ENCODE measurements at places on chromosomes 7 and 10.

DNA sequence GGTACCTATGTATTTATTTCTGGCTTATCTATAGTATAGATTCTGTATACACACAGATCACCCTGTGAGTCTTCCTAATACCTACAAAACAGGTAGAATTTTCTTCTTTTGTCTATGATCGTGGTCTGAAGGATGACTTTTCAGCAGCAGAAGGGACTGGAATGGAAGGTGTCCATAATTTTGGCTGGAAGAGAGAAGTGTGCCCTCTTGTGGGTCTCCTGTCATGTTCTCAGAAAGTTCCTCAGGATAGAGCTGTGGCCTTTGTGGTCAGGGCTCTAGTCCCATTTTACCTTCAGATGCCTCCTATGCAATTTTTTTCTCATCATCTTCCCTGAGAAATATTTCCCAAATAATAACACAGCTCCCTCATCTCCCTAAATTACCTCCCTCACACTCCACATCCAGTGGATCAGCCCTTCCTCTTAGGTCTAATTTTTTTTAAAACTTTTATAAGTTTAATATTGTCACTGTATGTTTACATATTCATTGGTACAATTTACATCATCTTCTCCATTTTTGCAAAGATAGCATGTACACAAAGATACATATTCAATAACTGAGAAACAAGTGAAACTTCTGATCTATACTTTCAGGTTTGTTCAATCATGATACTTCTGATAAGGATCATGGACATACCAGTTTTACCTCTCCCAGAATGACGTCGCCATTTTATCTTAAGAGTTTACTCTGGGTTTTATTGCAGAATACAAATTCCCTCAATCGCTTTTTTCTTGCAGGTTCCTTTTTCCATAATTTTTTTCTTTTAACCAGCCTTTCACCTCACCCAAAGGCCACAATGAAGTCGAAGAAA lies 112.7 kb downstream of the REEP3 start:
- peak; percentile 22 for DNase-seq

DNA sequence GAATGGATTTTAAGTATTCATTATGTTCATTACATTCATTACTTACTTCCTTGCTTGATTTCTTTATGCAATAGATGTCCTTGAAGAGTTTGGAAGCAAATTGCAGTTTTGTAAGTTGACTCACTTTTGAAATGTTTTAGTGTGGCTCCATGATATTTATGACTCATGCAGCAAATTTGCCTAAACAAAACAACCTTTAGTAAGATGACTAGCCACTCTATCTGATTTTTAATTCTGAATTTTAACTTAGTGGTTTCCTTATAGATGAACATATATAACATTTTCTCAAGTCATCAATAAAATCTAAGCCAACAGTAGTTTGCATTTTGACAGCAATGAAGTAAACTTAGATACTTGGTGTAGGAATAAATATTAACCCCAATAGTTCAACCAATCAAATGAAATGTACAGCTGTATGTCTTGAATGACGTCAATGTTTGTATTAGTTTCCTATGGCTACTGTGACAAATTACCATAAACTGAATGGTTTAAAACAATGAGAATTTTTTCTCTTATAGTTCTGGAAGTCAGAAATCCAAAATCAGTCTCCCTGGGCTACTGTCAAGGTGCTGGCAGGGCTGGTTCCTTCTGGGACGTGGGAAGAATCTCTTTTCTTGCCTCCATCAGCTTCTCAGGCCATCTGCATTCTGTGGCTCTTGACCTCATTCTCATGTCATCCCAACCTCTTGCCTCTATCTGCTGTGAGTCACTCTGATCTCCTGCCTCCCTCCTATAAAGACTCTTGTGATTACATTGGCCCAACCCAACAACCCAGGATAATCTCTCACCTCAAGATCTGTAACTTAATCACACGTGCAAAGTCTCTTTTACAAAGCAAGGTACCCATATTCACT lies 73.4 kb downstream of the AHR start:
- no peak for DNase-seq

- no peak for DNase-seq
These were observed 22.7 kb downstream of the KLF6 start for GRCh38 chr10:3762309-3762708.

DNA sequence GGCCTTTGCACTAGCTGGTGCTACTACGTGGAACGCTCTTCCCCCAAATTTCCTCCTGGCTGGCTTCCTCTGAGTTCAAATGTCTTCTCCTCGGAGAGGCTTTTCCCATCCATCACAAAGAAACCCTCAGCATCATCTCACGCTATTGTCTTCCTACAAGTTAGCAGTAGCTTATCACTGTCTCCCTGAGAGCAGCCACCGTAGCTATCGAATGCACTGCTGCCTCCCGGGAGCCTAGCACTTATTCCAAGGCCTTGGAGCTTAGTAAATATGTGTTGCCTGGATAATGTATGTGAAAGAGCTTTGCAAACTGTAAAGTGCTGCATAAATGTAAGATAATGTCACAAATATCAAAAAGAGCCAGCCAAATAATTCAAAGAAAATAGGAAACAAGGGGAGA lies 124.4 kb downstream of the KCNMA1 start:
- no peak for DNase-seq

DNA sequence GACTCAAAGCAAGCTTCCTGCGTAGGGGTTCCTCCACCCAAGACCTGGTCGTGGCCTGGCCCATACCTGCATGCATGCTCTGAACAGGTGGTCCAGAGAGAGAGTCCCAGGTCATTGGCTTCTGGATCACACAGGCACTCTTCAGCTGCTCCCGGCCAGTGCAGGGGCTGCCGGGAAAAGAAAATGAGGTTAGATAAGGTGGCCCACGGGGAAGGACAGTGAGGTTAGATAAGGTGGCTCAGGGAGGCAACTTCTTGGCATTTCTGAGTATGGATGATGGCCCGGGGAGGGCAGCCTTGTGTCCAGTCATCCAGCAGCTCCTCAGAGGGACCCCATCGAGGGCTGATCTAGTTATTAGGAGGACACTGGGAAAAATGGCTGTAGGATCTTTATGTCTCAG lies 87.4 kb downstream of the FRMPD2 start:
- DNase-seq: no peak

DNA sequence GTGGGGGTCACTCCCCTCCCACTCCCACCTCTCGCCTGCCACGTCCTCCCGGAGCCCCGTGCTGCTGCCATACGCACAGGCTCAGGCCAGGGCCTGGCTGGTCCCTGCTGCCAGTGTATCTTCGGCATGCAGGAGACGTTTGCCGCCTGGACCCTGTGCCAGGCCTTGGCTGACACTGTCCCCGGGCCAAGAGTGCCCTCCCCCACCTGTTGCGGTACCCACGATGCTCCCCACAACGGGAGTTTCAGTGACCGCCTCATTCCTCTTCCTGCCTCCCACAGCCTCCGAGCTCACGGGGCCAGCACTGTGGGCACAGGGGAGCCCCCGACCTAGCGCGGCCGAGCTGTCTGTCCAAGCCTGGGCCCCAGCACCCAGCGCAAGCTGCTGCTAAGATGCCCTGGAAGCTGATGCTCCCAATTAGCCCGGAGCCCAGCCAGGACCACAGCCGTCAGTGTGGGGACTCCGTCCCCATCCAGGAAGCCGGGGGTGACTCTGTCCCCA lies 7.4 kb downstream of the TTYH3 start:
- no peak for DNase-seq

DNA sequence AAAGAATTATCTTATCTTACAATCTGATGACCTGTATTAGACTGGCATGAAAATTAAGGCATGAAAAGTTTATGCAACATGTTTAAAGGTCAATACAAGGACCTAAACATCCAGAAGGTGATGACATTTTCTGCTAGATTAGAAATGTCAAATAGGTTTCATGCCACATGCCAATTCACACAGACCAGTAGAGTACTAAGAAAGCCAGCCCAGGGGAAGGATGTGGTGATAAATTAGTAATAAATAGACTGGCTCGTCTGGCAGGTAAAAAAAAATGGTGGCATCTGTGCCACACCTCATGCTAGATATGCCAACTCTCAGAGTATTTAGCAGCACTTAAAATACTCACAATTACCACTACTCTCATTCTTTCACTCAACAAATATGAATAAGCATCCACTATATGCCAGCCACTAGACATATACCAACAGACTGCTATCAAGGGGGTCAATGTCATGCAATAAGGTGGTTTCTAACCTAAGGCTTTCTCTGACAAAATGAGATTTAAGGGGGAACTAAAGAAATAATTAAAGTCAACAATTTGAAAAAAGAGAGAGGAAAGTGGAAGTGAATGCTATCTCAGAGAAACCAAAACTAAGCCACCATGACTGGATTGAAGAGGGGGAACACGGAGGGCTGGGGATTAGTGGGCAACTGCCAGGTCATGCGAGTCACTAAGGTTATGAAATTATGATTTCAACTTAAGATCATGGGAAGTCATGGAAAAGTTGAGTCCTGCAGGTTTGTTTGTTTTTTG lies 83.5 kb downstream of the SGMS1 start:
- DNase-seq: no peak

DNA sequence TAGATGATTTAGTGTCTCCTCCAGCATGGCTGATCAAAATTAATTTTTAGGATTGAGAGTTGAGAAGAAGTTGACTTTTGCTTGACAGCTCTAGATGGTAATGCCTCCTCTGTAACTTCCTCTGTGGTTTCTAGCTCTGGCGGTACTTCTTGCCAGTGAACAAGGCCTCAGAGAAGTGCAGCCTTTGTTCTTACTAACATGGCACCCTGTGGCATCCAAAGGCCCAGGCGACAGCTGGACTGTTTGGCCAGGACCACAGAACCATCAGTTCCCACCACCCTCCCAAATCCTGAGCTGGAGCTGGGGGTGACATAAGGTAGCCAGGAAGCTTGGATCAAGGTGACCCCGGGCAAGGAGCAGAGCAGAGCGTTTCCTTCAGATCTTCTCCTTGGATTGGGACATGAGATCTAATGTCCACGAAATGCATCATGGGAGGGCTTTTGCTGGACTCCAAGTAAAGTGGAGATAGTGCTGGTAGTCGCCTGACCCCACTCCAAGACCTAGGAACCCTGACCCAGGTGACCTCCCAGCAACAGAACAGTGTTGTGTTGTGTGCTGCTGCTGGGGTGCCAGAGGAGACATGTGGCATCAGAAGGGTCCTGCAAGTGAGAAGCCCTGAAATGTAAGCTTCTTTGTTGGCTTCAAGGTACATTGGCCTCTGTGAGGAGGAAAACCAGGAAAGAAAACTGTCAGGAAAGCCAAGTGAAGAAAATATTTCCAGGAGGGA lies 41.8 kb downstream of the APBB1IP start:
- DNase-seq: no peak

- no peak for DNase-seq
These were observed 90.0 kb downstream of the ANKRD61 start for GRCh38 chr7:6121141-6121540.

DNA sequence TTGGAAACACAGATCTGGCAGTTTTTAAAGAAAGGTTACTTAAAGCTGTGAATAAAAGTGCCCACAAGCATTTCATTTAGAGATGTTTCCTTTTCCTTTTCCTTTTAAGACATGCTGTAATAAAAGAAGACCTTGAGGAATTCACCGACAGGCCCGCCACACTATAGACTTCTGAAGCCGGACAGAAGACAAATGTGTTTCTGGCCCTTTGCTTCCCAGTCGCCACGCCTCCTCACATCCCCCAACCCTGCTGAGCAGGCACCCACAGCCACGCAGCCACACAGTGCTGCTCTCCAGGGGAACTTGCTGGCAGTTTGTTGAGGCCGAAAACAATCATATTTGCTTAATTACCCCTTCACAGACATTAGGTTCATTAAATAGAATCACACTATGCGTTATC lies 83.4 kb downstream of the SLC25A13 start:
- no peak for DNase-seq

DNA sequence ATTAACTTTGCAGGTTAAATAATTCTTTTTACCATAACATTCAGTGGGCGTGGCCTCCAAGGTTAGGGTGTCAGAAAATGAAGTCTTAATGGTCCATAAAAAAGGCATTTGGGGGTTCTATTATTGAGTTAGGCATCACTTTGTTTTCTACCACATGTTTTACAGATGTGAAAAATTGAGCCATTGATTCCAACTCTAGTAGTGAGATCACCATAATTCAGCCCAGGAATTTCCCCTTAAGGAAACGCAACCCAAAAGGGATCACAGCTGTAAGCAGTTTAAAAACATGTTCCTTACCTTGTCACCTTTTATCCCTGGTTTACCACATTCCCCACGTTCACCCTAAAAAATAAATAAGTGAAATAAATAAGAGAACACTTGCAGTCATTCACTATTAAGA lies 24.9 kb downstream of the COL28A1 start:
- no peak for DNase-seq

GRCh38 chr7:149330914-149331567 lies 69.0 kb downstream of the ZNF783 start:
- no peak for DNase-seq

- no peak for DNase-seq
These were observed 413.5 kb downstream of the NRG3 start for GRCh38 chr10:82288461-82288881.

- no peak for DNase-seq
These were observed 291.3 kb upstream of the MYO3A start for GRCh38 chr10:25642721-25643120.

DNA sequence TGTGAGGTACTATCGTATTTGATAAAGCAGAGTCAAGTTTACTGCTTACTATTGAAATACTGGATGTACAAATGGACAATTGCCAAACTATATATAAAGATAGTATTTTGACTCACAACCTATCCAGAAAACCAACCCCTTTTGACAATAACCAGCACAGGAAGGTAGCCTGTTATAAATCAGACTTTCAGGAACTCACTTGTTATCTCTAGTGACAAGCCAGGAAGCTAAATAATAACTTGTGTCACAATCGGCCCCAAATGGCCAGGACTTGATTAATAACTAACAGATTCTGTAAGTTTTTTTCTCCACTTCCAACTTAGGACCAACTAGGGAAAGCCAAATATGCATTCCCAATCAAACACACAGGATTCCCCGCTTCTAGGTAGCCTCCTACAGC lies 38.8 kb upstream of the SLC35G1 start:
- DNase-seq: peak; percentile 33

GRCh38 chr10:5143137-5143536 lies 41.8 kb downstream of the AKR1C8 start:
- no peak for DNase-seq

GRCh38 chr7:52586704-52587103 lies 448.7 kb upstream of the POM121L12 start:
- no peak for DNase-seq

DNA sequence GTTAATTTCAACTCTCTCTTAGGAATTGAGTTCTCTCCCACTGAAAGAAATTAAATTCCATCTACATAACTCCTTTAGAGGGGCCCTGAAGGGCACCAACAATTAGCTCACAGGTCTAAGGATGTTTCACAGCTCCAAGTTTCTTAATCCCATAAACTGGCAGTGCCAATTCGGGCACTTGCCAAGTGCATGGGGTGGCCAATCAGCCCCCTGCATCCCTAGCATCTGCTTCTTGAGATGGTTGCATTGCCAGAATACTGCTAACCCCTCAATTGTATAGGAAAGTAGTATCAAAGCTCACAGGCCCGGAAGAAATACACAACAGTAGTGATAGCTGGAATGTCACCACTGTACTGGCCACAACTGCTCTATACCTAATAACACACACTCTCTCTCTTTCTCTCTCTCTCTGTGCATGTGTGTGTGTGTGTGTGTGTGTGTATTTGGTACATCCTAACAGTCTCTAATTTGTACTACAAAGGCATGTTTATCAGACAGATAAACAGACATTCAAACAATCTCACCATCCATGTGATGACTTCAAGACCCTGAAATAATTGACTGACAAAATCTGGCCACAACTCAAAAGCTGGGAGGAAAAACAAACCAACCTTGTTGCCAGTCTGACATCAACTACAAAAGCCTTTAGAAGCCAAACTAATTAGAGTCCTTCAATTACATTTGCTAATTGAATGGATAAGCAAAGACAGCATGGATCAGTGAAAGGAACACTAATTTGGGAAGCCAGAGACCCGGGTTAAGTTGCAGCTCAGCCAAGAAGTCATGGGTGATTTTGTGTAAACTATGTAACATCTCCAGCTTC lies 27.8 kb downstream of the HIBADH start:
- DNase-seq: no peak
